Stimulated activated CD4-positive, alpha-beta T cell treated with anti-CD3 and anti-CD28 coated beads, Interleukin-4, amount 100 ng/mL, for 4 hours (primary cell): ENCODE measurements at places on chromosomes 5 and 9.

DNA sequence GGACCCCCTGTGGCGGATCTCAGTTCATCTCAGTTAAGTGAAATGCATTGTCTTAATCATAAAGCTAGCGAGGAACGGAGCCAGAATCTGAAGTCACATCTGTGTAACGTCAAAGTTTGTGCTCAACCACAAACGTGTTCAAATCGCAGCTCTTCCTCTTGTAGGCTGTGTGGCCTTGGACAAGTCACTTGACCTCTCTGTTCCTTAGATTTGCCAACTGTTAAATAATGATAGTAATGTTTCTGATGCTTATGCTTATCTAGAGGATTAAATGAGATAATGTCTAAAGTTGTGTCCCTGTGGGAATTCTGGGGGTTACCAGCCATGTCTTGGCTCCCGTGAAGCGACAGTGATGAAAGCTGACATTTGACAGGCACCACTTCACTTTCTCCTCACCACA is 69.2 kb upstream of the NEURL1B start:
- DNase-seq: no peak

GRCh38 chr5:97071101-97071500 is 71.3 kb downstream of the LIX1 start:
- no peak for DNase-seq

DNA sequence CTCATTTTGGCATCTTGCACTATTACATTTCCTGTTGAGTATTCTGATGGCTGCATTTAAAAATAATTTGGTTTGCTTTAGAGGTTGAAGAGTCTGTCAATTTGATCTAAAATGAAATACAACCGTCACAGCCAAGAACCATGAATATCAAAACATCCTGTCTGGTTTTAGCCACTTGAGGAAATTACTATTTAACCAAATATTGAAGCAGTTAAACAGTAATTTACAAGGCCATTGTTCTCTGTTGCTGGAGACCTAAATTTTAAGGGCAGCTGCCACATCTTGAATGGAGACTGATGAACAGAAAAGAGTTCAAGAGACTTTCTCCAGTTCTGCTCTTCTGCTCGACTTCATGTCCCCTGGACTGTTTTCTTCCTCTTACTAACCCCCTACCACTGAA is 549.4 kb downstream of the LRRC70 start:
- no peak for DNase-seq

- no peak for DNase-seq
Observed at GRCh38 chr5:139415221-139415861, 11.5 kb upstream of the SPATA24 start.

DNA sequence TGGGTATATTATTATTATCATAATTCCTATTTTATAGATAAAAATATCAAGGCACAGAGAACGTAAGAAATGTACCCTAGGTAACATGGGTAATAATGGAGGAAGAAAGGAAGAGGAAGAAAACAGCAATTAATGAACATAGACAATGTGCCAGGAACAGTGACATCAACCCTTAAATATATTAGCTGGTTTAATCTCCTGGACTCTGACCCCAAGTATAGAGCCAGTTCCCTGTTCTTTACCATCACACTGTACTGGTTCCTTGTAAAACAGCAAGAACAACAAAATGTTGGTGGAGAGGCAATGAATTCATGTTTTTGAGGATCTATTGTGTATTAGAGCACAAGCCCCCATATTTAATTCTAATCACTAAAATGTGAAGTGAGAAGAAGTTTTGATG is 192.1 kb downstream of the SMC2 start:
- DNase-seq: no peak

- no peak for DNase-seq
Observed at GRCh38 chr5:124060011-124060410, 548.0 kb downstream of the CSNK1G3 start.

- DNase-seq: no peak
Observed at GRCh38 chr5:140295414-140295813, 7.5 kb downstream of the PFDN1 start.

DNA sequence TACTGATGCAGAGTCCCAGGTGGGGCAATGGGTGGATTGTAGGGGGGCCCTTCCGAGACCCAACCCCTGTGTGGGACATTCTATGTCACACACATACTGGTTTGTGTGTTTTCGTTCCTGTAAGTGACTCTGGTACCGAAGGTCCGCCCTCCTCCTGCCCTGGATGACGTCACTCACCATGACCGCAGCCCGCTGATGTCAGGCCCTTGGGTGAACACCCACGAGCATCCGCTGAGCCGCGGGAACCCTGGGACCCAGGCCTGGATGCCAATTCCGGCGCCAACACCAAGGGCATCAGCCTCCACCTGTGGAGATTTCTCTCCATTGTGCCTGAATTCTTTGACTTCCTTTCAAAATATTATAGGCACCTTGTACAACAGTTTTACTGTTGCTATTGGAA is 184.3 kb downstream of the MTRR start:
- DNase-seq: no peak

- no peak for DNase-seq
Observed at GRCh38 chr9:27838876-27839275, 265.6 kb upstream of the C9orf72 start.

DNA sequence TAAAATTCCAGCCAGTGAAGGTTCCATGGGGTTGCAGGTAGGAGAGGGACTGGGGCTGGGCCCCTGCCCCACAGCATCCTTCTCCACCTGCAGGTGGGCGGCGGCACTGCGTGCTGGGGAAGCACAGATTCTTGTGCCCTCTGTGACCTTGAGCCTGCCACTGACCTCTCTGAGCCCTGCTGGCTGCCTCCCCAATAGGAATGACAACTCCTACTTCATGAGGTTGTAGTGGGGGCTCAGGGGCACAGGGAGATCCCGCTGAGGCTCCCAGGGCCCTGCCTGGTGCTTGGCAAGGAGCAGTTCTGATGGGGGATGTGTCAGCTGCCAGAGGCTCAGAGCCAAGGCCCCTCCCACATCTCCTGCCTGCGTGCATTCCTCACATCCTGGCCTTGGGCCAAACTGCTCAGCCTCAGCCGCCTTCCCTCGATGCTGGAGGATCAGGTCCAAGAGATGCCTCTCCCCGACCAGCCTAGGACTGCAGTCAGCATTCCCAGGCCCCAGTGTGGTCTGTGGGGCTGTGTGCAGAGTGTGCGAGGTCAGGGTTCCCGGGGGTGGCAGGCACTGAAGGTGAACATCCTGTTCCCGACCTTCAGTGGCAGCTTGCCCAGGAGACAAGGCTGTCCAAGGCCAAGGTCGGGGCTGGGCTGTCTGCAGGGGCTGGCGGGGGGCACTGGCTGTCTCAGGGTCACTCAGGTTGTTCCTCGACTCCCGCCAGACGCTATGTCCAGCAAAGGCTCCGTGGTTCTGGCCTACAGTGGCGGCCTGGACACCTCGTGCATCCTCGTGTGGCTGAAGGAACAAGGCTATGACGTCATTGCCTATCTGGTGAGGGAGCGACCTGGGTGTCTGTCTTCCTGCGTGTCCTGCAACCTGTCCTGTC is 7.0 kb downstream of the ASS1 start:
- no peak for DNase-seq
